ENCODE measurements at places on chromosomes 5 and 9.

- DNase-seq = no peak
These were observed 72.9 kb upstream of the SHB start for GRCh38 chr9:38141746-38142591.

DNA sequence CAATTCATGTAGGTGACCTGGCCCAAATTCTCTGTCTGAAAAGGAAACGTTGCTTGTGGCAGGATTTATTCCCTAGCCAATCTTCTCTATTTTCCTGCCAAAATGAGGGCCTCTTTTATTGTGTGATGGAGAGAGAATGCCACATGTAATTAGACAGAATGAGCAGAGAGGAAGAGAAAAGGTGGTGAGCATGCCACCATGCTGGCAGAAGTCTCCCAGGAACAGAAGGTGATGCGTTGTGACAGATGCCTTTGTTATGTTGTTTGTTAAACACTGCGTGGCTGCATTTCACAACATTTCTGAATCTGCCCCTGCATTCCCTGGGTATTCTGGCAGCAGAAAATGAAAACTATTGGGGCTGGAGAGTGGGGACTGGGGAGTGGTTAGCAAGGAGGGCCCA is 577.6 kb downstream of the TLR4 start:
- no peak for DNase-seq

DNA sequence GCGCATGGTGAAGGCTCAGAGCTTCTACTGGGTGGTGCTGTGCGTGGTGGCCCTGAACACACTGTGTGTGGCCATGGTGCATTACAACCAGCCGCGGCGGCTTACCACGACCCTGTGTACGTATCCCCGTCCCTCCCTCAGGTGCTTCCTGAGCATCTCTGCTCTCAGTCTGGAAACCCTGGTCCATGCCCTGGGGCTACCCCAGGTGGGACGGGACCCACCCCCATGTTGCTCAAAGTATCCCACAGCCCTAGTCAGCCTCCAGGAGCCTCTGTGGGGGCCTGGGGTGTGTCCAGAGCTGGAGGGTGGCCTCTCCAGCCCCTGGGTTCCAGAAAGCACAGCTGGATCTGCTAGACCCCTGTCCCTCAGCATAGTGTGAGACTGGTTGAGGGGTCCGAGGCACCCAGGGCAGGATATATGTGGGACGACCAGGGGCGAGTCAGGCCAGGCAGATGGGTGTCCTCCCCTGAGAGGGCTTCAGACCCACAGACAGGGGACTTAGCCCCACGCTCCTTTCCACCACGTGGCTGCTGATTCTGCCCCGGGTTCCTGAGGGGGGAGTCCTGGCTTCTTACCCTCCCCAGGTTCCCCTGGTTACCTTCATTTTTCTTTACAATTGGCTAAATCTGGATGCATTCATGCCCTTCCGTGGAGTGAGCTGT is 94.0 kb downstream of the CACNA1B start:
- no peak for DNase-seq

- DNase-seq = no peak
These were observed 39.5 kb upstream of the GOLGA1 start for GRCh38 chr9:124980431-124980830.

- no peak for DNase-seq
These were observed 34.9 kb upstream of the B4GALT1 start for GRCh38 chr9:33202018-33202417.

DNA sequence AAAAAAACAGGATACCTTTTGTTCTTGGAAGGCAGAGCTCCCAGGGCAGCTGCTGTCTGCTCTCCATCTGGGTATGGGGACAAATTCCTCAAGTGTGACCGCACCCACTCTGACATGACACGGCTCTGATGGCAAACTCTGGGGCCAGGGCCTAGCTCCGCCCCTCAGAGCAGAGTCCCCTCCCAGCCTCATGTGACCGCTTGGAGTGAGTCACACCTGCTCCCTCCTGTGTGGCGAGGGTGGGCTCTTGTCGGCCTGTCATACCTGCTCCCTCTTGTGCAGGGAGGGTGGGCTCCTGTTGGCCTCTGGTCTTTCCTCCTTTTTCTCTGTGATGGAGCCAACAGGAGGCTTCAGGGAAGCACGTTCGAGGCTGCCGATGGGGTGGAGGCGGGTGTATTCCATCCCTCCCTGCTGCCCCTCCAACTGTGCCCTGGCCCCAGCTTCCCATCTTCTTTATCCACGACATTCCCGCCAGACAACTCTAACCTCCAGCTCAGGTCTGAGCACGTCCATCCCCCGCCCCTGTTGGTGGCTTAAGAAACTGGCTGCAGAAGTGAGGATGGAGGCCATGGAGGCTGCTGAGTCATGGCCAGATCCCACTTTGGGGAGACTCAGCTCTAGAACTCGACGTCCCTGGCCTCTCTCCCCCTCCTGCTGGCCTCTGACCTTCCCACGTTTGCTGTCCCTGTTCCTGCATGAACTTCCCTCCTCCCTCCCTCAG is 65.3 kb downstream of the OLFM1 start:
- no peak for DNase-seq

DNA sequence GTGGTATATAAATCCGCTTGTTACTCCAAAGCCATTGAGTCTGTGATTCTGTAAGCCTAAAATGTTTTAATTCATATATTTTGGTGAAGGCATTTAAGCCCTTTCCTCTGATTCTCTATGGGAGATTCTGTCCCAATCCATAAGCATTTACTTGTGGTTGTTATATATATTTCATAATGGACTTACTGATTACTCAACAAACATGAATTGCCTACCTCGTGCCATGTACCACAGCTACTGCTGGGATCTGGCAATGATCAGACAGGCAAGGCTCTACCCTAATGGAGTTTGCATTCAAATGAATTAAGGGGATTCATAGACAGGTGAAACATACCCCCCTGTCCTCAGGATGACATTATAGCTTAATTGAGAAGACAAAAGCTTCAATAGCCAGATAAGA is 54.5 kb downstream of the C9orf152 start:
- DNase-seq = no peak

GRCh38 chr5:54302267-54302687 is 8.1 kb downstream of the ARL15 start:
- no peak for DNase-seq

DNA sequence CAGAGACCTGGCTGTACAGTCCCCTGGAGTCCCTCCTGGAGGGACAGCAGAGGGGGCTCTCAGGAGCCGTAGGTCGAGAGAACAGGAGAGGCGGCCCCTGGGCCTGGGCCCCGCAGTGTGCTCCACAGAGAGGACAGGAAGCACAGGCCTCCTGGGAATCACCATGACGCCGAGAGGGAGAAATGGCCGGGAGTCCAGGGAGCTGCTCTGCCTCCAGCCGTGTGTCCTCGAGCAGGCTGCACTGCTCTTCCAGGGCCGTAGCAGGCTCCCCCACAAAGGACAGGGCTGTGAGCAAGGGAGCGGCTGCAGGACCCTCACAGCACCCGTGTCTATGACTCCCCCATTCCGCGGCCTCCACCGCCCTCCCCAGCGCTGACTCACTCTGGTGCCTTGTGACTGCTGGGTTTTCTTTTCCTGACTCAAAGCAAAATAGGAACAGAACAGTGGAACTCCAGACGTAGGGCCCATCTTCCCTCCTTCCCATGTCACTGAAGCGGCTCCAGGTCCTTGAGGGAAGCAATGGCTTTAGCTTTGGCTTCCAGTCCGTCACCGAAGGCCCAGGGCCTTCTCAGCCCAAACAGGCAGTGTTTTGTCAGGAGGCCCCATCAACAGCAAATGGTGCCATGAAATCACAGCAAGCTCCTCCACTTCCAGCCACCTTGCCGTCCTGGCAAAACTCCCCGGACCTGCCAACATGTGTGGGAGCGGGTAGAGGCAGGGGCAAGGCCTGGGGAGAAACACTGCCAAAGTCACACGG is 114.2 kb downstream of the LHFPL2 start:
- no peak for DNase-seq

DNA sequence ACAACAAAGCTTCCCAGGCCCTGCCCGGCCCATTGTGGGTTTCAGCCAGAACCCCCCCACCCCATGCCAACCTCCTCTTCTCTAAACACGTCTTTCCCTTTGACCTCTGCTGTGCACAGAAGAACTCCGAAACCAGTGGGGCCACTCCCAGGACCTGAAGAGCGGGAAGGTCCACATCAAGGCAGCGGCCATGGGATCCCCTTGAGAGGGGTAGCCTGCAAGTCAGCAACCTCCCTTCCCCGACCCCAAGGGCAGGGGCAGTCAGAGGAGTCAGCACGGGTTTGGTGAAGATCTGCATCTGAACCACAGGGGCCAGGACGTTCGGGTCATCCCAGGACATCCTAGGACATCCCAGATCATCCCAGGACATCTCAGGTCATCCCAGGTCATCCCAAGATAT is 379.9 kb upstream of the IRX4 start:
- DNase-seq = no peak

DNA sequence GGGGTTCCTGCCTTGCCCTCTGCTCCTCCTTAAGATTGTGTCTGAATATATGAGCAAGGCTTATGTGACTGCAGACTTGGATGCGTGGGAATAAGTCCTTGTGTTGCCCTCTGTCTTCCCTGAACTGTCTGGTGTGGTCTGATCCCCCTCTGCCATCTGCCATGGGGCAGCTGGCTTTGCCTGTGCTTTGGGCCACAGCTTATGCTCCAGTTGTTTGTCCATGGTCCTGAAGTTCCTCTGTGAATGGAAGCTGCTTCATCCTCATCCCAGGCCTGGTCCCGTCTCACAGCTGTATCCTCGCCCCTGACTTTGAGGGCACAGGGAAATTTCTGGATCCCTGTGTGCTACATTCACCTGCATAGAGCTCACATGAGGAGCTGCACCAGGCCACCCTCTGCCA is 14.7 kb downstream of the IL31RA start:
- DNase-seq = no peak

DNA sequence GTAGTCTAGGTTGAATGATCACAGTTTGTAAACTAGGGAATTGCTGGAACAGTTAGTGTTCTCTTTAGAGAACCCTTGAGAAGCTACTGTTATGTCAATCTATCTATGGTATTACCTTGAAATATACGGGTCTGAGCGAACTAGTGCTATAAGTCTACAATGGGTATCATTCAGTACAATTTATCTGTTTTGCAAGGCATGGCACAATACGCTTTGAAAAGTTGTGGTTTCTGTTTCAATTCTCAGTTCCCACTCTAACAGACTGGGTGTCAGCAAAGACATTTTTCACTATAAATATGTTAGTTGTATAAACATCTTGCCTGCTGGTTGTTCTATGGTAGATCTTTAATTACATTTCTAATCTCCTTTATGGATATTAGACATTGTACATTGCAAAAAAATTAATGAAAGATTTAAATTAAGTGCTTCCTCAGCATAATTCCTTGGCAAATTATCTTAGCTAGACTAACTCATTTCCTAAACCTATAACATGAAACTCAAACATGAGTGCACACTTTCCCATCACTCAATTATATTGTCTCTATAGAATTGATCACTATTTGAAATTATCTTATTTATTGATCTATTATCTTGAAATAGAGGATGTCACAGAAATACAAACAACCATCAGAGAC is 24.9 kb upstream of the SLCO6A1 start:
- no peak for DNase-seq

DNA sequence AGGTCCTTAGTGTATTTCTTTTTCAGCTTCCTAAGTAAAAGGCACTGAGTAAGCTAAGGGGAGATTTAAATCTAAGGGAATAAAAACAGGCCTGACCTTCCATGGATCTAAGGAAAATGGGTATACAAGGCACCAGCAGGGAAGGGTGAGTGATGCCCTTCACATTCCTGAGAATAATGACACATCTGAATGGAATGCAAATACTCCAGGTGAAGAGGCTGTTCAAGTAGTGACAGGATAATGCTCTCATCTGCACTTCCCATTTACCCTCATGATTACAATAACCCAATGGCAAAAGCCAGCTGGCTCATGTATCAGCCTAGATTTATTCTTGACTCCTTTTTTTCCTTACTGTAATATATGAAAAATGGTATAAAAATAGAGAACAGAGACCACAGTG is 216.2 kb upstream of the ACTBL2 start:
- DNase-seq = no peak

Measured in stimulated activated CD8-positive, alpha-beta memory T cell treated with anti-CD3 and anti-CD28 coated beads, Interleukin-4, amount 100 ng/mL, for 4 hours (primary cell).